HuH-7 (cell line): ENCODE measurements at places on chromosomes 7 and 10.

DNA sequence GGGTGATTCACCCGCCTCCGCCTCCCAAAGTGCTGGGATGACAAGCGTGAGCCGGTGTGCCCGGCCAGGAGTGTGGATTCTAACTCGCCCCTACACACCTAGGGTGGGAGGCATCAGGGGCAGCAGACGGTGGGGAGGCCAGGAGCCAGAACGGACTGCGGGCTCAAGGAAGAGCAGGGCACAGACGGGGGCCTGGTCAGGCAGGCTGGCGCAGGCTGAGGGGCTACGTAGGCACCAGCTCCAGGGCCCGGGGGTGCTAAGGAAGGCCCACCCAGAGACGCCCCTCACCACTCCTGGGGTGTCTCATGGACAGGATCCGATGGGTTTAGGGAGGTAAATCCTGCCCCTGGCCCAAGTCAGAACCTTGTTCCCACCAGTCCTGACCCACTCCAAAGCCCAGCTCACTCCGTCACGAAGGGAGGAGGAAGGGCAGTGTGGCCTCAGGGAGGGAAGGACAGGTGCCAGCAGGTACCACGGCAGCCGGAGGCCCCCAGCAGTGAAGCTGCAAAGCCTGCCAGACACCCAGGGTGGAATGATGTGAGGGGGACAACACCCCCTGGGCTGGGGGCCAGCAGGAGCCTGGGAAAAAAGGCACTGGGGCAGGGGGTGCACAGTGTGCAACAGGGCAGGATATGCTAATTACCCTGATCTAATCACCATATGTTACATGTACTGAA, 251.4 kb downstream of the MAD1L1 start:
- DNase-seq = no peak

- DNase-seq = no peak
Measured at GRCh38 chr7:29482056-29482455, 81.6 kb upstream of the PRR15 start.

DNA sequence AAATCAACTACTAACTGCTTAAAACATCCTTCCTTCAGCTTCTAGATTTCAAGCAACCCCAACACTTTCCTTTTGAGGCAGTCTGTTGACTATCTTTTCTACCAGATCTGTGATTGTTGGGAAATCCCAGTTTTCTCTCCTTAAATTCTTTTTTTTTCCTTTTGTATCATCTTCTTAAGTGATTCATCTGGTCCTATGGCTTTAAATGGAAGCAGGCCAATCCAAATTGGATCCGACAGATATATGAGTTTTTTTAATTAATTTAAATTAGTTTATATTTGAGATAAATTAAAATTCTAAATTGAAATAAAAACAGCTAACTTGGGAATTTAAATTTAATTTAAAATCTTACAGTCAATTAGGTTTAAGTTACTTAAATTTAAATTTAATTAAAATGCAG, 151.2 kb upstream of the PCLO start:
- DNase-seq = no peak

DNA sequence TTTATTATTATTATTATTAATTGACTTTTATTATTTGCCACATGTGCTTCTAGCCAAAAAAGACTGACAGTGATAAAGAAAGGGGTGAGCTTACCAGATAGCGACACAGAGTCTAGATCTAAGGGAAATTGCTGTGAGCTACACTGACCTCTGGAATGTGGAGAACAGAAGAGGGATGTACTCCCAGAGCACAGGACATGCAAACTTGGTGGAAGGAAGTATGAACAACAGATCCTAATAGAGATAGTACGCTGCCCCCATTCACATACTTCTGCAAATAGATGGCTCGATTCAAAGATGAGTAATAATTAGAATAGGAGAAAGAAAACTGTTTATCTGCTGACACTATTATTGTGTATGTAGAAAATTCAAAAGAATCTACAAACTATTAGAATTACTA, 109.3 kb upstream of the HPS1 start:
- no peak for DNase-seq

GRCh38 chr10:132980426-132981172, 38.2 kb upstream of the CFAP46 start:
- no peak for DNase-seq

GRCh38 chr10:78672918-78673317, 395.8 kb upstream of the ZMIZ1 start:
- DNase-seq = no peak

- DNase-seq = no peak
Measured at GRCh38 chr7:20958572-20958971, 171.9 kb upstream of the SP8 start.
